CD4-positive, alpha-beta T cell treated with Interleukin-2 at 100 ng/mL for 4 hours (primary cell): ENCODE measurements at places on chromosomes 7 and 10.

GRCh38 chr7:988426-988911 is 5.5 kb downstream of the CYP2W1 start:
- DNase-seq = no peak

- no peak for DNase-seq
Observed at GRCh38 chr7:28483112-28483511, 70.8 kb downstream of the CREB5 start.

GRCh38 chr7:70237831-70238575 is 639.7 kb downstream of the AUTS2 start:
- DNase-seq = no peak

GRCh38 chr7:106775552-106775936 is 89.5 kb upstream of the PIK3CG start:
- DNase-seq = no peak

DNA sequence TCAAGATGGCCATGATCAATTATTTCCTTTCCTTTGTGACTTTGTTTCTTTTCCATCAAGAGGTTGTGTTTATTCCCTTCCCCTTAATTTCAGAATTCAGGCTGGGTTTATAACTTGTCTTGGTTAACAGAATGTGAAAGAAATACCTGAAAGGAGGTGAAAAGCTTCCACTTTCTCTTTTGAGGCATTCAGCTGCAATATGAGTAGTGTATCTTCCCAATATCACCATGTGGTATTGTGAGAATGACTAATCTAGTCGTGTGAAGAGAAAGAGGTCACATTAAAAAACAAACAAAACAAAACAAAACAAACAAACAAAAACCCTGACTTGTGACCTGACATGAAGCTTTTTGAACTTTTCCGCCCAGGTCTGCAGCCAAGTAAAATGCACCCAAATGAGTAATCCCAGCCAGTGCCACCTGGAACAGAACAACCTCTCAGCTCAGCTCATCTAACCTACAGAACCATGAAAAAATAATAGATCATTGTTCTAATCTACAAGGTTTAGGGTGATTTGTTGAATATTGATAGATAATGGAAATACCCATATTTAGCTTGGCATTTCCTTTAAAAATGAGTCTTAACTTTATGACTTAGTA is 70.8 kb upstream of the TEX47 start:
- DNase-seq = no peak

- no peak for DNase-seq
Observed at GRCh38 chr10:82378146-82378545, 503.2 kb downstream of the NRG3 start.
